ENCODE measurements at places on chromosomes 2 and 18.

- DNase-seq = no peak
Observed at GRCh38 chr18:69617888-69618287, 217.2 kb downstream of the DOK6 start.

DNA sequence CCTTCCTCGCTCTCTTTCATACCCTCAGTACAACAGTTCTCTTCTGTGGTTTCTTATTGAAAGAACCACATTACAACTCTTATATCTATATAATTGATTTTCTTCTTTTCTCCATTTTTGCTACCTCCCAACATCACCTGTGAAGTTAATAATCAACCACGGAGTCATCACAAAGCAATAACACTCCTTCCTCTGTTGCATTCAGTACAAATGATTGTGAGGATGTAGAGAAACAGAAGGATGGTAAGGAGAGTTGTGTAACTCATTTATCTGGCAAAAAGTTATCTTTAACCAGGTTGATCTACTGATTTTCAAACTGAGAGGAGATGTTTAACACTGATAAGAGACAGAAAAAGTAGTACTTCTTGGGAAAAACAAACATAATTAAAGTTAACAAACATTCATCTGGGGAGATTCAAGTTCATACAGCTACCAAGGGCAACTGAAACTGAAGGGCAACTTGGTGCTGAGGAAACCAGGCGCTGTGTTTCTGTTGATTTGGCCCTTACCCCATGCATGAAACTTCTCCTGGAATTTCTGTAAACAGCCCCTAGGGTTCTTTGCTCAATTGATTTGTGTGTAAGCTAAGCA lies 14.2 kb downstream of the IDH1 start:
- DNase-seq = no peak

DNA sequence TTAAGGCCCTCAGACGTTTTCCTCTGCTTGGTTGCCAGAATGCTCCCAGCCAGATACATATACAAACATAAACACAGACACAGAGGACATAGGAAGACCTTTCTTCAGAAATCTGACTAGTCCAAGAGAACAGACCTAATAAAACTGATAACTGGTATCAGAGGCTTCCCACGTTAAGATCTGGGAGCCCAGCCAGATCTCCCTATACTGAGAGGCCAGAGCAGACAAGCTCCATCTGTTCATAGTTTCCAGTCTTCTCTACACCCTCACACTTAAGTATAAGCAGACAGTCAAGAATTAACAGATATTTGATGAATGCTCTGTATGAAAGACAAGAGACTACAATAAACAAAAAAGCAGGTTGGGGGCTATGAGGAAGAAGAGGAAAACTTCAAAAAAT lies 240.5 kb upstream of the CHAC2 start:
- DNase-seq = no peak

DNA sequence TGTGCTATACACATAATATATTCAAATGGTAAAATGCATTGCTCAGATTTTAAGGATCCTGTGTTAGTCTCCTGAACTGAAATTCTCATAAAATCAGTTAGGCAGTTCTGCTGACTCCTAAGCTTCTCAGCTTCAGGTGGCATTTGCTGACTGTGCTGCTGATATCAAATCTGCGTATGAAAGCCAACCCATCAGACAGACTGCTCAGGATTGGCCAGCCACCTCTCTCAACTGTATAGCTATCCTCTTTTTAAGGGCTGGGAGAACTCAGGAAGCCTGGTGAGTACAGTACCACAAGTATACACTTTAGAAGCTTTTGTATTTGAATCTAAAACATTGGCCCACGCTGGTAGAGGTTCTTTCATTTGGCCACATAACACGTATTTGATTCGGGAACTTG lies 28.7 kb downstream of the PTCD3 start:
- DNase-seq = no peak

- no peak for DNase-seq
Observed at GRCh38 chr2:62010632-62011256, 105.3 kb downstream of the COMMD1 start.

DNA sequence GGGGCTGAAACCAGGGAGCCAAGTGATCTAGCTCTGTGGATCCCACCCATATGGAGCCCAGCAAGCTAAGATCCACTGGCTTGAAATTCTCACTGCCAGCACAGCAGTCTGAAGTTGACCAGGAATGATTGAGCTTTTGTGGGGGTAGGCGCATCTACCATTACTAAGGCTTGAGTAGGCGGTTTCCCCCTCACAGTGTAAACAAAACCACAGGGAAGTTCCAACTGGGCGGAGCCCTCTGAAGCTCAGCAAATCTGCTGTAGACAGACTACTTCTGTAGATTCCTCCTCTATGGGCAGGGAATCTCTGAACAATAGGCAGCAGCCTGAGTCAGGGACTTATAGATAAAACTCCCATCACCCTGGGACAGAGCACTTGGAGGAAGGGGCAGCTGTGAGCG lies 96.7 kb downstream of the CCDC148 start:
- DNase-seq = no peak

- no peak for DNase-seq
Observed at GRCh38 chr2:200077838-200078237, 122.5 kb downstream of the MAIP1 start.

DNA sequence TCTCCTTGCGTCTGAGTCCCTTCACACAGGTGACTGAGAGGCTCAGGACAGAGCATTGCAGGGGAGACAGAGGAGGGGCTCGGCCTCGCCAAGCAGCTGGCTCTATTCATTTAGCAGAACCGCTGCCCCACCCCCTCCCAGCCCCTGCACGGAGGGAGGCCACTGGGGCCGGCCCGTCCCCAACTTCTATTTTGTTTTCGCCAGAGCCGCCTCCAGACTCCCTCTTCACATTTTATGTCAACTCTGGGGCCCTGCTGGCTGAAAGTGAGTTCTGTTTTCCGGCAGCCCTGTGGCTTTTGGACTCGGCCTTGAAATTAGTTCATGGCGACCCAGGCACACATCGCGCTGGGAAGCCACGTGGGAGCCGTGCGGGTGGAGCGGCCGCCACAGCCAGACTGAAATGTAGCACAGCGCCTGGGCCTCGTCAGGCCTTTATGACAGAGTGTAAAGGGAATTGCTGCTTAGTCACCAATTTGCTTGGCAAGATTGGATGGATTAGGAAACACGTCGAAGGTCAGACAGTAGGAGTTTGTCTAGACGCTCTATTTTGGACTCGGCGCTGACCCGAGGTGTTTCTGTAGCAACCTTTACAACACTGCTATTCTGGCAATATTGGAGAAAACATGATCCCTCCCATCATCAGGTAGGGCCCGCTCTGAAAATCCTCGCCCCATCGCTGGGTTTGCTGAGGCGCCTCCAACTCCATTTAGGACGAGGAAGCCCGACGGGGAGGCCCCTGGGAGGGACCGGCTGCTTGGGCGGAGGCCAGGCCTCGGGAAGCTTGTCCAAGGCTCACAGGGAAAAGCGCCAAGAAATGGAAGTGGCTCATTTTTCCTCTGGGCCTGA lies 90.7 kb upstream of the CTDP1 start:
- no peak for DNase-seq

DNA sequence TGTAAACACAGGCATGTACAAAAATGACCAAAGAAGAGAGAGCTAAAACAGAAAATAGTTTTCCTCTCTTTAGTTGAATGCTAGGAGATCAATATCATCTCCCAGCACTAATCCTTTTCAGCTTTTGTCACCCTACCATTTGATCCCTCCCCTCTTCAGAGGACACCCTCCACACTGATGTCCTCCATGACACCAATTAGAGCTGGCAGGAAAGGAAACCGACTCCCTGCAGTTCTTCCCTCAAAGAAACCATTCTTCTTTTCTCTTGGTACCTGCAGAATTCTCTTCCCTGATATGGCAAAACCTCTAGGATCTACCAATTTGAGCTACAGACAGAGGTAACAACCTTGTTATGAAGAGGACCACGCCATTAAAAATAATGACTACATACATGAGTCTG lies 5.3 kb downstream of the EPB41L3 start:
- no peak for DNase-seq

DNA sequence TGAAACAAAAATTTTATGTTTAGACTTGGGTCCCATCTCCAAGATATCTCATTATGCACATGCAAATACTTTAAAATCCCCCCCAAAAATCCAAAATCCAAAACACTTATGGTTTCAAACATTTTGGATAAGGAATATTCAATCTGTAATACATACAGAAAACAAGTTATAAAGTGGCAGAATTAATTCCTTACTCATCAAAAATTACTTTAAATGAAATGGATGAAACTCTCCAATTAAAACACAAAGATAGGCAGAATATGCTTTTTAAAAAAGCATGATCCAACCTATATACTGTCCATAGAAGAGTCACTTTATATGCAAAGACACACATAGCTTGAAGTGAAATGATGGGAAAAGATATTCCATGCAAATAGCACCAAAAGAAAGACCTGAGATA lies 744.6 kb downstream of the LRP1B start:
- no peak for DNase-seq

DNA sequence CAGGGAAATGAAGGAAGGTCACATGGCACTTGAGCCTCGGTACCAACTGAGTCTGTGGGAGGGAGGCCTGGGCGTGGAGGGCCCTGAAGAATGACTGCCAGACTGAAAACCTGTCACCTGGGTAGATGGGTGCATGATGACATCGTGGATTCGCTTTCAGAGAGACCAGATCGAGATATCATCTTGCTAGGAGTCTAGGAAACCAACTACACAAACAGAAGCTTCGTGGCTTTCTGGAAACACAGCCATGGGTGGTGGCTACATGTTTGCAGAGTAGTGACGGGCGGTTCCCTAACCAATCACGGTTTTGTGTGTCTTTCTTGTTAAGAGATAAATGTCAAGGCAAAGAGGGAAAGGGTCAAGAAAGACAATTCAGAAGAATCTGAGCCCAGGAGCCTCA lies 155.0 kb downstream of the EIPR1 start:
- DNase-seq = no peak

DNA sequence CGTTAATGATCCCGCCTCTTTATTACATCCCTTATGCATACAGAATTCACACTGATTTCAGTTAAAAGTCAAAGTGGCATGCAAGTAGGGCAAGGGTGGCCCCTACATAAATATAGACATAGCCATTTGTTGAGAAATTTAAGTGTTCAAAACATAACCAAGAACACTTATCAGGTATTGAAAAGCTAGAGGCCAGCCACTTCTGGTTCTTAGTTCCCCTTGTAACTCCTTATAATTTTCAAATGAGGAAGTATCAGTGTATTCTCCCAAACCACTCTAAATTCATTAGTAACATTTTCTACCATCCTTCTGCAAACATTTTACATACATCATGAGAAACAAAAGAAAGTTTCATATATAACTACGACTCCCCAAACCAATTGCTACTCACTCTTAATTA lies 5.8 kb upstream of the ARL5A start:
- DNase-seq = no peak

DNA sequence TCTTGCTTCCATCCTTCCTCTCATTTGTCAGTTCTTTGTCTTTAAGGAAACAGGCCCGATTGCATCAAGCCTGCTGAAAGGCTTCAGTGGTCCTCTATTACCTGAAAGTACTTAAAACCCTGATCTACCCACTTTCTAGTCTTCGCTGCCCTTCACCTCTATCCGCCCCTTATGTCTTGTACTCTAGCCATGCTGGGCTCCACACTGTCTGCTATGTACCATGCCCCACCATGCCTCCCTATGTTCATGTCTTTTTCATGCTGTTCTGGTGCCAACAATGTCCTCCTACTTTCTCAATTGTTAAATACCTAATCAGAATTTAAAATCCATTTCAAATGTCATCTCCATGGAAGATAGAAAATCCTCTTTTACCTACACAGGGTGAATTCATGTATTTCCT lies 28.2 kb downstream of the CRYGD start:
- no peak for DNase-seq

DNA sequence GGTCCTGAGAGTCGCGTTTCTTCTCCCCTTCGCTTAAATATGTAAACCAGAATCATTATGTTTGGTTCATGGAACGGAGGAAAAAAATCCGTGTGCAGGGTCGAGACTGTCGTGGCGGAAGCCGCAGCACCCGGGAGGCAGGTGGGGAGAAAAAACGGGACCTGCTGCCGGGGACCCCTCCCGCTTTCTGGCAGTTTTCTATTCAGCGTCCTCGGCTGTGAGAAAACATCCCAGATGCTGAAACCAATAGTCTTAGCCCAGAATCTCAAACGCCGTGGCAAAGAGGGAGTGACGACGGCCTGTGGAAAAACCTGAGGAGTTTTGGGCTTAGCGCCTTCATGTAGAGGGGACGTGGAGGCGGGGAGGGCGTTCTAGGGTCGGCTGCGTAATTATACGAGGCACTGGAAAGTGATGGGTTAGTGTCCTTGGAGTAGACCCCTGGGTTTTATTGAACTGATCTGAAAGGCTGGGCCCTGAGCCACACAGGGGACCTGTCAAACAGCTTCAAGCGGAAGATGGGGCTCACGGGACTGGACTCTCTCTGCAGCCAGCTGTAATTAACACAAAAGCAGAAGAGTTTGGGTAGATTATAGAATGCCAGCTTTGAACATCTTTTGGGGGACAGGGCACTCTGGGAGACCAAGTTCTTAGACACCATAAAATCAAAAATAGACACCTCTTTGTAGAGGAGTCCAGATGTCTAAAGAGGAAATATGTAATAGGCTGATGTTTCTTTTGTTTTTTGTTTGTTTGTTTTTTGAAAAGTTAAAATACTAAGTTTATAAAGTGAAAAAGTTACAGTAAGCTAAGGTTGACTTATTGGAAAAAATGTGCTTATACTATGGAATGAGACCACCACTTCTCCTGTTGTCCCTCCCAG lies 834 bp upstream of the BUB1 start:
- no peak for DNase-seq

- DNase-seq = no peak
Observed at GRCh38 chr2:17208511-17208910, 309.7 kb downstream of the RAD51AP2 start.

DNA sequence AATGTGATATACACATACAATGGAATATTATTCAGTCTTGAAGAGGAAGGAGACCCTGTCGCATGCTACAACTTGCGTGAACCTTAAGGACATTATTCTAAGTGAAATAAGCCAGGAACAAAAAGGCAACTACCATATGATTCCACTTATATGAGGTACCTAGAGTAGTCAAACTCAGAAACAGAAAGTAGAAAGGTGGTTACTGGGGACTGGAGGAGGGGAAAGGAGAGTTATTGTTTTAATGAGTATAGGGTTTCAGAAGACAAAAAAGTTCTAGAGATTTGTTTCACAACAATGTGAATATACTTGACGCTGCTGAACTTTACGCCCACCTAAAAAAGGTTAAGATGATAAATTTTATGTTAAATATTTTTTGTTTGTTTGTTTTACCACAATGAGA lies 47.0 kb downstream of the CXCR4 start:
- DNase-seq = no peak

- DNase-seq = no peak
Observed at GRCh38 chr2:70442301-70443077, 111.1 kb downstream of the TGFA start.

GRCh38 chr18:34738175-34738894 lies 28.2 kb downstream of the DTNA start:
- no peak for DNase-seq

GRCh38 chr2:112161431-112162145 lies 23.4 kb downstream of the FBLN7 start:
- peak; percentile 42 for DNase-seq

Measured in NCI-H2029 treated with DMSO at 0.1 percent for 48 hours (cell line).